GM10248 (cell line): ENCODE measurements at places on chromosomes 6 and 20.

DNA sequence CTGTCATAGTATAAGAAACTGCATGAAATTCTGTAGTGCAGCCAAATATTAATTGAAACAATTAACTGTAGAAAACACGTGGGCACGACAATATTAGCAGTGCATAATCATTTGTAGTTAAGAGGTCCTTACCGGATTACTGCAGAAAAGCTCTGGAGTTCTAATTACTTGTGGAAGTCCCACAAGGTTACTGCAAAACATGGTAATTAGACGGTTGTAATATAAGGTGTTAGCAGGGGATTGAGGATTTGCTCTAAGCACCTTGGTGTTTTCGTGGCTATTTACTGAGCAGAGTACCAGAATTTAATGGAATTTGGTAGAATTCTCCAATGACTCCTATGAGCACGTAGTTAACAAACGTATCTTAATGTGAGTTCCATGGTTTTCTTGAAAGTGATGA lies 473.6 kb upstream of the AGPAT4 start:
- no peak for DNase-seq

DNA sequence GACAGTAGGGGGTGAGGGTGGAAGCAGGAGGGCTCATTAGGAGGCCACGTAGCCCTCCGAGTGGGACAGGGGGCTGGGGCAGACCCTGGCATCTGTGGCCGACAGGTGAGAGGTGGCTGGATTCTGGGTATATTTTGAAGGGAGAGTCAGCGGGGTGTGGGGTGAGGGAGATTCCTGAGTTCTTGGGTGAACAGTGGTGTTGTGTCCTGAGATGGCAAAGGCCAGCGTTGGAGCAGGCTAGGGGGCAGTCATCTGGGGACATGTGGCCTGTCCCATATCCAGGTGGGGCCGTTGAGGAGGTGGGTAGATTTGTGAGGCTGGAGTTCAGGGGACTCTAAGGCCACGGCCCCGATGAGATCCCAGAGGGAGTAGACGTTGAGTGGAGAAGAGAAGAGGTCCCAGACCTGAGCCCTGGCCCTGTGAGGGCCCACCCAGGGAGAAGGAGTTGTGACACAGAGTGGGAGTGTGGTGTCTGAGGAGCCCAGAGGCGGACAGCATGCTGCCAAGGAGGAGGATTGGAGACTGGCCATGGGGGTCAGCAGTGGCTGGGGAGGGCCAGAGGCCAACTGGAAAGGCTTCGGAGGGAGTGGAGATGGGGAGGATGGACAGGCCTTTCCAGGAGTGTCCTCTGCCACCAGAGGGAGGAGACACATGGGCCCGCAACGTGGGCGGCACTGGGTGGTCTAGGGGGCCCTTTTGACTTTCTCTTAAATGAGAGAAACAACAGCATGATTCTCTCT lies 19.6 kb downstream of the PACSIN1 start:
- no peak for DNase-seq

GRCh38 chr20:59903621-59904020 lies 29.8 kb downstream of the SYCP2 start:
- DNase-seq: no peak

DNA sequence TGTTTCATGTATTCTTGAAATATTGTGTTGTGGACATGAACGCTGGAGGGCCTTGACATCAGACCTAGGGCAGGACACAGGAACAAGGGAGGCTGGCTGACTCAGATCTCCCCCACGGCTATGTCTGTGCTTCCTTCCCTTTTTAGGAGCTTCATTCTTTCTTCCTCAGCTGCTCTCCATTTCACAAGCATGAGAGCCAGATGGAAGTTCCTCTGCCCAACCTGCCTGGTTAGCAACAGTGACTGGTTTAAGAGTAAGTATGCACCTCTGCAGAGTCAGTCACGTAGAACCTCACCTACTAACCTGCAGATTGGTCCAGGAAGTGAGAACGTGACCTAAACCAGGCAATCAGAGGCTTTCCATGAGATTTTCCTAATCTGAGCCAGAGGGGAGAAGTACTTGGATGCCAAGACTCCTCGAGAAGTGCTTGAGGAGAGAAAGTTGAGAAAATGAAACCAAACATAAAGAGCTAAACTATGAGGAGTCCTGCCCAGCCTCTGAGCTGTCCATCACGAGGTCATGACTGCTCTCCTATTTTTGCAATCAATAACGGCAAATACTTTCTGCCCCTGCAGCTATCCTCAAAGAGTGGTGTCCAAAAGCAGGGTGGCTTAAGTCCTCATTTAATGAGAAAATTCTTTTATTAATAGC lies 465.2 kb upstream of the CITED2 start:
- no peak for DNase-seq

GRCh38 chr6:156585859-156586258 lies 191.3 kb upstream of the ARID1B start:
- DNase-seq: no peak

DNA sequence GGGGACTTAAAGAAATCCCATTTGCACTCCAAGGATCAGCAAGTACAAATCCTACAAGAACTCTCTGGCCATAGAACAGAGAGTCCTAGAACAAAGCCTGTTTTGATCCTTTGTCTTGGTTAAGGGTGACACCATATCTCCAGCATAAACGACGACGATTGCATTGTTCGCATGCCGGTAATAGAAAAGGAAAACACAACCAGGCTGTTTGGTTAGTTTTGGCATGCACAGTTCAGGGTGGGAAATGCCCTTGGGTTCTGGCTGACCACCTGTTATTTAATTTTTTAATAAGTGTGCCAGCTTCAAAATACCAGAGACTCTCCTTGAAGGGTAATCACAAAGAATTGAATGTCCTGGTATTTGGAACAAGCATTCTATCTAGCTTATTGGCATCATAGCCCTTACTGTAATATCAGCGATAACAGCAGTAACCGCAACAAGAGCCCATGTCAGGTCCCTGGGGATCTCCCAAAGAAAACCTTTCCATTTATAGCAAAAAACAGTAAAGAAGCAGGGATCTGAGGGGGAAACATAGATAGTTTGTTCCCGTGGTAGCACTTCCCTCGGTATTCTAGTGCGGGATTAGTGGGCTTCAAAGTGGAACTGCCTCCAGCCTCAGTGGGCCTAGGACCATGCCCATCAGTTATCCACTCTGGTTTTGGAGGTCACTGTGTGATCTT lies 77.1 kb downstream of the TMEM170B start:
- DNase-seq: no peak

DNA sequence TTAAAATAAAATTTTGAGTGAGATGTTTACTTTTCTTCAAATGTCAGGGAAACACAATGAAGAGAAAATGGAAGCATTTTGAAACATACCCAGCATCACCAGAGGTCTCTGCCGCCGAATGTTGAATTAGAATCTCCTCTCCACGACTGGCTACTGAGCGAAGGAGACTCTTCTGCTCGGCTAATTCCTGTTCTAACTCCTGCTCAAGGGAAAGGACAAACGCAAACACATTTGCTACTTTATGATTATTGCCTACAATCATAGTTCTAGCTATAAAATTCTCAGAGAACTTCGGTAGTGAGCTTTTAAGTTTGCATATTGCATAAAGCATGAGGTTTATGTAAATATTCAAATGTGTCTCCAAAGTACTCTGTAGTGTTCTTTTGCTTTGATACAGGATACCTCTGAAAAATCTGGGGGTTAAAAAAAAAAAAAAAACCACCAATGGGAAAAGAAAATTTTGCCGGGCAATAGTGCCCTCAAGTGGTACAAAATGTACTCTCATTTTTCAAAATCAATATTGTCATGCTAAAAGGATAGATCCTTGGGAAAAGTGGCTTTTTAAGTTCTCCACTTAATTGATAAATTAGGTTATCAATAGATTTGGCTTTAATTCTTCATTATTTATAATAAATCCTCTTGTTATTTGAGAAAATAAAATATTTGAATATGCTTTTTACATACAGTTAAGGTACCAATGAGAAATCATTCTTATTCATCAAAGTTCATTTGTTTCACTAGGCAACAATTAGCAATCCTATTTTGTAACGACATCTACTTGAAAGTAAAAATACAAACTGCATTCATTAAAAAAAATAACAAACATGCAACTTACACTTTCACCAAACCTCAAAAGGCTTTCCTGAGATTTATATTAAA lies 369.0 kb downstream of the SYNE1 start:
- peak; percentile 16 for DNase-seq

GRCh38 chr6:144804246-144804790 lies 519.2 kb downstream of the UTRN start:
- DNase-seq: no peak

DNA sequence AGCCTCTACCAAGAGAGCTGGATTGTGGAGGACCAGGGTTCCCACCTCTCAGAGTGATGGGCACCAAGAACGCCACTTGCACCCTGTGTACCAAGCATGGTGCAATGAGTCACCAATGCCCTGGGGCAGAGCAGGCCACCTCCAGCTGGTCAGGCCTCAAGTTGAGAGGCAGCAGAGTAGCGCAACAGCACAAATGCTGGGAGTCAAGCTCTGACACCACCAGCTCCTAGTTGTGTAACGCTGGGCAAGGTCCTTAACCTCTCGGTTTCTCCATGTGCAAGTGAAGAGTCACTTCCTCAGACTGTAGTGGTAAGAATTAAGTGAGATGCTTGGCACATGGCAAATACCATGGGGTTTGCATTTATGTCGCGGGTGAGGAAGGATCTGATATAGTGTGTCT lies 25.6 kb downstream of the GFOD1 start:
- DNase-seq: no peak

DNA sequence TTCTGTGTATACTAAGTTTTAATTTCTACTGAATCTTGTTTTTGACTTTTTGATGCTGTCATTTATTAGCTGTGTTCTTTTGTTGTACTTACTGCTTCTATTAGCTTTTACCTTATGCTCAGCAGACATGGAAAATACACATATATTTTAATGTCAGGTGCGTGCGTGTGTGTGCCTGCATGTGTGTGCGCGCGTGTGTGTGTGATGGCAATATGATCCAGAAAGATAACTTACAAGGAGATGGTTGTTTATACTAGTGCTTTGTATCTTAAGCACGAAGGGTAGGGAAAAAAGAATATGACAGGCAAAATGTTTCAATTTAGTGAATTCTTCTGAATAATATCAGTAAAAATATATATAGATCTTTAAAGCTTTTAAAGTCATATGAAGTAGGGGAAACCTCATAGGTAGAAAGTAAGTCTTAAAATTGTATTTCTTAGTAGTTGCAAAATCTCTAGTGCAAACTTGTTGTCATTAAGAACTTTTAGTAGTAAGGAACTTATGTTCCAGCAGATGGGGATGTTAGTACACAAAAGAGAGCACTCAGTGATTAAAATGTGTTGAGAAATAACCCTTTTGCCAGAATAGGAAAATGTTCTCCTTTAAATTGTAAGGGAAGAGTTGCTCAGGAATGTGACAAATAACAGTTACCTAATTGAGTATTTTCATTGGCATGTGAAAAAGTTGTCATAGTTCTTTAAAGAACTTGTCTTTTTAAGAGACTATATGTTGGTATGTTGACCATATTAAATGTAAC lies 13.2 kb downstream of the QKI start:
- DNase-seq: no peak

DNA sequence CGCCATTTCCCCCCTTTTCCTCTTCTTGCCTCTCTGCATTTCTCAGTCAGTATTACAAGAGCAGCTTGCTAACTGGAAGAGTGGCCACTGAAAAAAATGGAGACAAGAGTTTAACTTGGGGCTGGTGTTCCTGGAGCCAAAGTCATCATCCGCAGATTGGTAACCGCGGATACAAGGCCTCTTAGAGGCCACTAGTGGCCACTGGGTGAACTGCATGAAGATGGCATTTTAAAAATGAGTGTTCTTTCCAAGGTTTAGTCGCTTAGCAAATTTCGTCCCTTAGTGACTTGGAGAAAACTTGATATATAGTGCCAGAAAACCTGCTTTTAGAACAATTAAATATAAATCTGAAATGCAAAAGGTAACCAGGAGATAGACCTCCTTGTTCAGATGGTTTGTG lies 4.8 kb downstream of the F13A1 start:
- DNase-seq: peak; percentile 39

DNA sequence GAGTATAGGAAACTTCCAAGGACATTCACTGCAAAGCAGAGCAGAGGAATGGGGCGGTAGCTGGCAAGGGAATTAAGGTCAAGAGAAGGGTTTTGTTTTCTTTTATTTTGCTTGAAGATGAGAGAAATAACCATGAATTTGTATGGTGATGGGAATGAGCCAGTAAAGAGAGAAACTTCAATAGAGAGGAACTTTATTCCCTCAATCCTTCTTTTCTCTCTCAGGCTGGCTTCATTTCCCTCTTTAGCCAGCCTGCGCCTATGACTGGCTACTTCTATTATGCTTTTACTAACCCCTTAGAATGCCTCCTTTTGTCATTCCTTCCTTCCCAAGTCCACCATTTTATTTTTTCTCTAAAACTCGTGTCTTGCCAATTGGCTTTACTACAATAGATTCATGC lies 101.4 kb upstream of the CEP85L start:
- DNase-seq: no peak

- no peak for DNase-seq
These were observed 17.3 kb downstream of the HRH3 start for GRCh38 chr20:62202676-62203377.

DNA sequence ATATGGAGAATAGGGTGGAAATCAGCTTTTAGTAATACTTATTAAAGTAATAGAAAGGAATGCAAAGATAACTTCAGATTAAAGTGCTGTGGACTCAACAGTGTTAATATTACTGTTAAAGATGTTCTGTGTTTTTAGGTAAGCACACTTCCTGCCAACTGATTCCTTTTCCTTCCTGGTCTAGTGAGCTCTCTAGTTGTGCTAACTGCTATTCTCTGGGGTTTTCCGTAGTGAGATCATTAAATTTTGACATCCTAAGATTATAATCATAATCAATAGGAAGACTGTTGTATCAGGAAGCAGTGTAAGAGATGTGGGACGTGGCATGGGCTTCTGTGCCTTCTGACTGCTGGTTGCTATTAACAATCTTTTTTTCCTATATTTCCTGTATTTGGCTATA lies 1.2 kb upstream of the TMEM217 start:
- no peak for DNase-seq

GRCh38 chr20:37235065-37235464 lies 26.5 kb downstream of the GHRH start:
- no peak for DNase-seq

DNA sequence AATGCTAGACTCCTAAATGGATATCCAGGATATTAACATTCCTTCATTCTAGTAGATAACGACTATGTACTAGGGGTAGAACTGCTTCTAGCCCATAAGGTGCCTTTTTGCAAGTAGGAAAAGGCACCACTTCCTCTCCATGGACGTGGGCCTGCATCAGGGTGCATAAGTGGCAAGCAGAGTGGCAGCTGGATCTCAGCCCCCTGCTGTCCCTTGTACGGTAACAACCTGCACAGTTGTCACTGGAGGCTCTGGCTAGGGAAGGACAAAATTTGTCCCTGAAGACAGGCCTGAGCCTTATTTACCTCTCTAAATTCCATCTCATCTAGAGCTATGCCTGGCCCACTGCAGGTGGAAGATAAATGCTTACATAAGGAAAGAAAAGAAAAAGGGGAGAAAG lies 42.5 kb upstream of the SAYSD1 start:
- DNase-seq: no peak

DNA sequence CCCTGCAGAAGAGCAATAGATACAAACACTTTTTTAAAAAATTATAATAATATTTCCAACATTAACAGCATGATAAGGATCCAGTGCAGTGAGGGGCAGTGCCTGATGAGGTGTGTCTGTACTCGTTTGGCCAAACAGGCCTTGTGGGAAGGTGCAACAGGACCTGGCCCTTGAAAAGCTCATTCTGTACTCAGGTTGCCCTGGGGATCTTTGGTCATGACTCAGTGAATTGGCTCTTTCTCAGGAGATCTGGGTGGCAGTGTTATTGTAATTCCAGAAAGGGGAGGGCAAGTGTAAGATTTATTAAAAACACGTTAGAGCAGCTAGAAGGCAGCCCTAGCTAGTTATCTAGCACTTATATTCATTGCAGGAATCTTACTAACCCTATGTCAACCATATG lies 2.9 kb upstream of the SPINT3 start:
- no peak for DNase-seq

GRCh38 chr6:169426611-169427010 lies 173.0 kb upstream of the THBS2 start:
- DNase-seq: no peak
